ENCODE measurements at places on chromosomes 12 and 14.

DNA sequence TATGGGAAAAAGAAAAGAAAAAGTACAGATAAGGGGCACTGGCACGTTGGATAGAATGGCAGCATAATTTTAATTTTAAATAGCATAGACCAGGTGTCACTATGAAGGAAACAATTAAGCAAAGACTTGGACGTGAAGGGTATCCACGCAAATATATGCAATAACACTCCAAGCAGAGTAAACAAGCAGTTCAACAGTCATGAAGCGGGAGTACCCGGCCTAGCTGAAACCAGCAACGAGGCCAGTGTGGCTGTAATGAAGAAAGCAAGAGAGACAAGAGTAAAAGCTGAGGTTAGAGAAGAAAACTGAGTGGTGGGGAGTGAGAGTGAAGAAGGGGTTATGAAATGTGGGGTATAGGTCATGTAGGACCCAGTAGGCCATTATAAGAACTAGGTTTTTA, 85.4 kb downstream of the BCL2L14 start:
- no peak for ATAC-seq

GRCh38 chr14:93926873-93927799, at the start of gene FAM181A:
Gene FAM181A, plus strand, starts transcription at chr14:93927344. Its CDS starts 942 bp downstream, at chr14:93928286.
- ATAC-seq, result no peak

GRCh38 chr14:50813544-50813863, 17.5 kb downstream of the NIN start:
- peak; percentile 65 for ATAC-seq

DNA sequence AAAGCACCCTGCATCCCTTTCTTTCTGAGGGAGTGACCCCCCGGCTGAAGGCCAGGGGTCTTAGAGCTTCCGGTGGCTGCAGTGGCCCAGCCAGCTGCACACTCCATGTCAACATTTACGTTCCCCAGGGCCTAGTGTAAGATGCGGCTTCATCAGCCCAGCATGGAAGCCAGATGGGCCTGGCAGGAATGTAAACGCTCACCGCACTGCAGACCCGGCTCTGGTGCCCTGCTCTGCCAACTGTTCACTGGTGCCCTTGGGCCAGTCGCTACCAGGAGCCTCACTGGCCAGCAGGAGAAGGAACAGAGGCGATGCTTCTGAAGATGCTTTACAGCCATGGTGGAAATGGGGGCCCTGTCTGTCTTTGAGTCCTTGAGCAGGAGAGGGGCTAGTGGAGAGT, 8.6 kb upstream of the TMEM119 start:
- no peak for ATAC-seq

DNA sequence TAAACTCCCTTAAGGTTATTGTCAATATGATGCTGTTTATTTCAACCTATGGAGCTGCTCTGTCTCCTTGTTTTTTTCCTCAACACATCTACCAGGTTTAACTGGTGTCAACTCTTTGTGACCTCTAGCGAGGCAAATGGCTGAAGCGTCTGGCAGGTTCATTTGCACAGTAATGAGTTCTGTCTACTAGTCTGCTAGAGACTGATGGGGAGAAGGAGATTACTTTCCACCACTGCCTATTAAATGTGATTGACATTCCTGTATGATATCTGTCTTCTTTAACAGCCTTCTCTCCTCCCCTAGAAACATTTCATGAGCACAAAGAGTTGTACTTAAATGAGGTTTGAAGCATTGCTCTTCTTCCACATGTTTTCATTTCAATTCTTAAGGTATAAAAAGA, 253.7 kb downstream of the SLC6A15 start:
- no peak for ATAC-seq

- no peak for ATAC-seq
Measured at GRCh38 chr14:70702161-70702560, 60.4 kb downstream of the TTC9 start.

DNA sequence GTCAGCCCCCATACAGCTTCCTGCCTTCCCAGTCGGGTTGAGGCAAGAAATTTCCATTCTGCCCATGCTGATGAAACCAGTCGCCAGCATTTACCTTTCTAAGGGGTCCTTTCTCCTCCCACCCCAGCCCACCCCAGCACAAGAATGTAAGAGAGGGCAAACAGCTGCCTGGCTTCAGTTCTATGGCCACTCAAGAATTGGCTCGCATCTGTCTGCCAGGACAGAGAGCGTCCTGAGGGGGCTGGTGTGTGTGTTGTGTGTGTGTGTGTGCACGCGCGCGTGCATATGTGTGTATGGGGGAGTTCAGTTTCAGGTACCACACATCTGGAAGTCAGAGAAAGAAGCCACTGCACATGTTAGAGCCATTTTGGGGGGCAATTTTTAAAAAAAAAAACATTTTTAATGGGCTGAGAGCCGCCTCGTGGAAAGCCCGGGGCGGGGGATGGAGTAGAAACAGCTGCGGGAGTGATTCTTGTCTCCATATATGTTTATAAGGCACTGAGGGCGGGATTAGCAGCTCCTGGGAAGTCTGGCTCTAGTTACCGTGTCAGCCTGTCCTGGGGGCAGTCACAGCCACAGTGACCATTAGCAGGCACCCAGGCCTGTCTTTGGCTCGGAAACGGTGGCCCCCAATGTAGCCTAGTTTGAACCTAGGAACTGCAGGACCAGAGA, at the start of gene WNT5B:
Gene WNT5B, plus strand, starts transcription at position 566 of the 672 bp plus-strand sequence. CDS start 2,124 bp downstream, outside the sequence.
- ATAC-seq, result no peak

- ATAC-seq, result no peak
Measured at GRCh38 chr12:65343801-65344200, 65.3 kb downstream of the MSRB3 start.

DNA sequence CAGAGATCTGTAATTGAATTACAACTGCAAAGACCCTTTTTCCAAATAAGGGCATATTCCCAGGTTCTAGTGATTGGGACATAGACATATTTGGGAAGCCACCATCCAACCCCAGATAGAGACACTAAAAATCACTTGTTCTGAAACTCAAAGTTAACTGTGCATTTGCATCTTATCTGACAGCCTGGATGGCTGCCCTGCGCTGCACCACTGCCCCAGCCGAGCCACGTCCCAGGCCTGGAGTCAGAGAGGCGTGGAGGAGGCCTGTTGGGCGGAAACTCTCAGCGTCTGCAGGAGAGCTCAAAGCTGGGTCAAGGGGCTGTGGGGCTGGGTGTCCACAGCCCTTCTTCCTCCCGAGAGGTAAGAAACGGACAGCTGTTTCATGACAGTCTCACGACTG, 124.4 kb downstream of the RIMBP2 start:
- no peak for ATAC-seq

DNA sequence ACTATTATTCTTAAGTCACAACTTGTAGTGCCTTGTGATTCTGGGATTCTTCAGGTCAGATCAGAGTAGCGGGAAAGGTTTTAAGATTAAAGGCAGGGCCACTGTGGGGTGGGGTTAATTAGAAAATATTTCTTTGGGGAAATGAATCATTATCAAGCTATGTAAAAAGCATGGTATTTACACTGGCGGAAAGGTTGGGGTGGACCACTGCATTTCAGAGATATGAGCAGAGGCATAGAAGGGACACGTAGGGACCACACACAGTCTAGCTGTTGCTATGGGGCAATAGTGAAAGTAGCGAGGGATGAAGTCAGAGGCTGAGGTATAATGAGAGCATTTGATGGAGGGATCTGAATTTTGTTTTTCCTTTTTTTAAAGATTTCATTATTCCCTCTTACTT, 31.7 kb upstream of the KCNH3 start:
- ATAC-seq, result no peak

DNA sequence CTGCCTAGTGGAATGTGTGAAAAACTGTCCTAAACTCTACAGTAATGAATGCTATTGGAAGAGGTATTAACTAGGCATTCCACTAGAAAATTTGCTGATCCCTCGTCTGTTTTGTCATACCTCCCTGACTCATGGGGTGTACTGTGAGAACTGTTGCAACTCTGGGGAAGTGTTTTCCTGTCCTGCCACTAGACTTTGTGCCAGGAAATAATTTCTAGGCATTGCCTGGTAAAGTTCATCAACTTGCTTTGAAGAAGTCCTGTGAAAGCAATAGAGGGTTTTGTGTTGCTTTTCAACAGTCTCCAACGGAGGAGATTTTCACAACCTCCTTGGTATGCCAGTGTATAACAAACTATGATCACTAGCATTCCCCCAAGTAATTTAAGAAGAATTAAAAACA, 139.9 kb downstream of the AKAP6 start:
- no peak for ATAC-seq
